ENCODE measurements at places on chromosomes 5 and 9.

GRCh38 chr9:99437145-99437544, 215.1 kb downstream of the SEC61B start:
- DNase-seq = no peak

- DNase-seq = no peak
These were observed 31.7 kb downstream of the PRRX2 start for GRCh38 chr9:129696944-129697655.

GRCh38 chr5:170792878-170793277, 9.4 kb downstream of the GABRP start:
- no peak for DNase-seq

GRCh38 chr5:170294057-170294456, 3.5 kb downstream of the LCP2 start:
- DNase-seq = no peak

DNA sequence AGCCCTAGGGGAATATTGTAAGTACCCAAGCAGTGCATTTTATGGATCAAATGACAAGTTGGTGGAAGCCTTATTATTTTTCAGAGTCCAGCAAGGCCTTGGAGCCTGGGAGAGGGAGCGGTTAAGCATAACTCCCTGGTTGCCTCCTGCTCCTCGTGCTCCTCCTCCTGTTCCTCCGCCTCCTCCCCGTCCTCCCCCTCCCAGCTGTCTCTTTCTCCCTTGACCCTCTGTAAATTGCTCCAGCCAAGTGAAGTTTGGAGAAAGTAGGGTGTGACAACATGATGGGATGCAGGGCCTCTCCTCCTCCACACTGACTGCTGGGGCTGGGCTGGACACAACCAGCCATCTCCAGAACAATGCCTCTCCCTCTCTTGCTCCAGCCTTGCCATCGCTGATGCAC, 586.9 kb downstream of the CCDC171 start:
- DNase-seq = no peak

DNA sequence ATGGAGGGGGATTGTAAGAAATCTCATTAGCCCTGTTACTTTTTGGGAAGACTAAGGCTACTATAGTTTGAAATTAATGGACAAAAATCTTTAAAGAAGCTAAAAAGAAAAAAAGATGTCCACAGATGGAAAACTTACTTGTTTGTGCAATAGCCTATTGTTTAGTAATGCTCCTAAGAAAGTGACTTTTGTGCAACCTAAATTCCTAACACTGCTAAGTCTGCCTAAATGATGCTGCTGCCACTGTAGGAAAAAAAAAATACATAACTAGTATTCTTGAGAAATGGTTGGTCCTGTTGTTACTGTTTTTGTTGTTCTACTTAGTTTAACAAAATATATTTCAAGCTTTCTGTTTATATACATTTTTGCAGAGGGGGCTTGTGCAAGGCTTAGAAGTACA, 108.2 kb upstream of the NR3C1 start:
- no peak for DNase-seq

DNA sequence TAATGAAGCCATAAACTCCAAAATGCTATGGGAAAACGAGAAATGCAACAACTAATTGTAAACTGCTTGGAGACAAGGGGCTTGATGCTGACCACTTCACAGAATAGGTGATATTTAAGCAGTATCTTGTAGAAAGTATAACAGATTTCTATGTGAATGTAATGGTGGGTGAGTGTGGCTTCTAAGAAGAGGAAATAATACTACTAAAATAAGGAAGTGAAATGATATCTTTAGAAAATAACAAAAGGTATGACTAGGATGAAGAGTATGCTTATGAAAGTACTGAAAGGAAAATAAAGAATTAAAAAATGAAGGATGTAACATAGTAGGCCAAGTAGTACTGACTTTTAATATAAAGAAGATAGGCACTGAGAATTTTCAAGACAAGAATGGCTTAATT, 94.2 kb downstream of the AGTPBP1 start:
- DNase-seq = no peak

DNA sequence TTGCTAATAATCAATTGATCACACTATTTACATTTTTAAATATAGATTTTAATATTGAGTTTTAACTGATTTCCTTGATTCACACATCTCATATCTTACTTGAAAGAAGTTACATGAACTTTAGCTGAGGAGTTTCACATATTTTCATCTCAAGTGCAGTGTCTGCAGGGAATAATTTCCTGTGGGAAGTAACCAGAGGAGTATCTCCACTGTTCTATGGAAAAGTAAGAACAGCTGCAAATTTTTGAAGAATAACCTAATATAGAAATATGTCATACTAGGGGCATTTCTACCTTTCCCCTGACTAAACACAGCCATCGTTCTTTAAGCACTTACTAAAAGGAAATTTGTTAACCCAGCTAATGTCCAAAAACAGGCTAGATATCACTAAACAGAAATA, 546.4 kb downstream of the EFNA5 start:
- no peak for DNase-seq

GRCh38 chr9:128454991-128455390, 815 bp upstream of the ODF2 start:
- no peak for DNase-seq

GRCh38 chr5:8908055-8908683, 637.7 kb downstream of the SEMA5A start:
- DNase-seq = peak; percentile 44

DNA sequence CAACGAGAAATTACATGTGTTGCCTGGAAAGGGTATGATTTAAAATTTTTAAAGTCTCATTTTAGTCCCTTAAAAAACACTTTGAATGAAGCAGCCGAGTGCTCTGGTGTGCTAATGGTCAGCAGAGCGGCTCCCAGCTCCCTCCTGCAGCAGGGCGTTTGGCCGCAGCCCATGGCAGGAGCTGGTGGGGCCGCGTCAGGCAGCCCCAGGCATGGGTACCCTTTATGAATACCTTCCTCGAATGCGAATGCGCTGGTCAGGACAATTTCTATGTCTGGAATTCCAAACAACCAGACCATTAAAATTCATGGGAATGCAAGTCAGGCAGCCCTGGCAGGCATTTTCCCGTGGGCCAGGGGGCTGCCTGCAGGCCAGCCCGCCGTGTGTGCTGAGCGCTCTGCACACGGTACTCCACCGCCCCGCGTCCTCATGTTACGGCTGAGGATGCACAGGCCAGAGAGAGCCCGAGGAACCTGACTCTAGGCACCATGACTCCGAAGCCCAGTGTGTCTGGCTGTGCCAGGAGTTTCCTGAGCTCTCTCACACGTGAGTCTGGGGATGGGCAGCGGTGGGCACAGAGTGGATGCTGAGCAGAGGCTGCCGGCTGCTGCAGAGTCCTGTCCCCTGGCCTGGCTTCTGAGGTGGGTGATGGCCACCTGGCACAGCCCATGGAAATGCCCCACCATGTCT, 123.7 kb downstream of the WNK2 start:
- no peak for DNase-seq

- DNase-seq = no peak
These were observed 12.2 kb upstream of the GPR151 start for GRCh38 chr5:146528236-146528635.

DNA sequence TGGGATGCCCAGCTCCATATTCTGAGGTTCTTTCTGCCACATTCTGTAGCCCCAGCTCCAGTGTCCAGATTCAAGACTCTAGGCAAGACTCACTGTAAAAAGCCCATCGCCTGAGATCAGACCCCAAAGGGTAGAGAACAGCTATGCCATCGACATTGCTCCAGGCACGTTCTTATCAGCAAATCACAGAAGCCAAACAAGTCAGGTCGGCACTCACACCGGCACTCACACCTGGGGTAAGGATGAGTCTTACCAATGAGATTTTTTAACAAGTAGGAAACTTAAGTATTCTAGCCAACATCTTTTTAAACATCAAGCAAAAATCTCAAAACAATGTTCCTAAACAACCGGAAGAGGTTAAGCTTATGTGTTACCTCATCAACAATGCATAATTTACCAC, 2.4 kb downstream of the CDKN2AIPNL start:
- no peak for DNase-seq

GRCh38 chr9:125427556-125427955, 165.9 kb downstream of the GAPVD1 start:
- no peak for DNase-seq

DNA sequence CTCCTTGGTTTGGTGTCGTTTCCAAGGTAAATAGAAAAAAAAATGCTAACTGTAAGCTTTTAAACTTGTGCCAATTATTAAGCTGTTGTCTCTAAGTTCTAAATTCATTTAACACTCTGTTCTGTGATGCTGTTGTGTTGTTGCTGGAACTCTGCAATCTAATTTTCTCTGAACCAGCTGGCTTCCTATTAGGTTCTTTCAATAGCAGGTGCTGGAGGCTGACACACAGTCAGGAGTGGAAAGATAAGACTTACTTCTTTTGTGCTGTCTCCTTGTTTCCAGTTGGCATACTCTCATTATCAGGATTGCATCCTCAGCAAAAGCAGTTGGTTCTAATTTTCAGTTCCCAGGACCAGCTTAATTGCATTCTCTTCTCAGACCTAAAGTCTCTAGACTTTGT, 1252.6 kb upstream of the NUDT12 start:
- DNase-seq = no peak

DNA sequence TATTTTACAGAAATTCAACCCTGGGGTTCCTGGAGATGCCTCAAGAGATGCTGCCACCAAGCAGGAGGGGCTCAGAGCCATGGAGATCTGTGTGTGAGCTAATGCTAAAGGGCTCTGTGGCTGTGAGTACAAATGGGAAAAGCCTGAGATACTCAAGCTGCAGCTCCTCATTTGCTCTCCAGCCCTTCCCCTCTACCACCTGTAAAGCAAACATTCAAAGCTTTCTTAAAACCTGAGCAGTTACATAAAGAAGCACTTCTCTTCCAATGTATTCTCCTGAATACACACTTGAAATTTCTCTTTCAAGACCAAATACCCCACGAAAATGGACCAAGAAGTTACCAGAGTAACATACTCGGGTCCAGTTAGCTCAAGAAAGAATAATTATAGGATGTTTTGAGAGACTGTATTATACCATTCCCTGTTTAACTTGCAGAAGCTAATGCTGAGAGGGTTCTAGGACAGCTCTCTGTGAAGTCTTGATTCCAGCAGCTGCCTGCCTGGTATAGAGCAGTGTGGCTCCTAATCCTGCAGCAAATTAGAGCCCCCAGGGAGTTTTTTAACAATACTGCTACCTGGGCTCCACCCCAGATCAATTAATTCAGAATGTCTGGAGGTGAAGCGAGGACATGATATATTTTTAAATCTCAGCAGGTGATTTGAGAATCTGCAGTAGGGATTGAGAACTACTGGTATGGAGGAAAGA, 21.1 kb downstream of the RGS7BP start:
- DNase-seq = no peak

DNA sequence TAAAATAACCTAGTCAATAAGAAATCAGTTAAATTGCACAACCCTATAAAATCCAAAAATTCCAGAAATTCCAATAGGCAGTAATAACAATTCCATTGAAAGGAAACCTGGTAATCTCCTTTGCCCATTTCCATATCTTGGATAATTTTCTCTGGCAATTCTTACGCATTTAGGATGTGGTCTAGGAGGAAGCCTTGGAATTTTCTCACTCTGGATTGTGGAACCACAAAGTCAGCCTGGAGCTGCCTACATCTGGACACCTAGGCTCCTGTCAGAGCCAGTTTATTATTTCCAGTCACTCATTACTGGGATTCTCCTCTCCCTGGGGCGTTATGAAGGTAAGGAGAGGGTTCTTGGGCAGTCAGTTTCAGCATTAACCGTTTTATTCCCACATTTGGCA, 40.3 kb upstream of the GNE start:
- DNase-seq = peak; percentile 52

GRCh38 chr9:5502553-5502952, 7.8 kb upstream of the PDCD1LG2 start:
- no peak for DNase-seq

GRCh38 chr5:142816531-142817430, 46.6 kb downstream of the ARHGAP26 start:
- no peak for DNase-seq

GRCh38 chr5:135535820-135536801, at the start of gene NEUROG1:
Gene NEUROG1, minus strand, starts transcription at chr5:135535964. Its CDS starts 274 bp downstream, at chr5:135535690.
- no peak for DNase-seq

DNA sequence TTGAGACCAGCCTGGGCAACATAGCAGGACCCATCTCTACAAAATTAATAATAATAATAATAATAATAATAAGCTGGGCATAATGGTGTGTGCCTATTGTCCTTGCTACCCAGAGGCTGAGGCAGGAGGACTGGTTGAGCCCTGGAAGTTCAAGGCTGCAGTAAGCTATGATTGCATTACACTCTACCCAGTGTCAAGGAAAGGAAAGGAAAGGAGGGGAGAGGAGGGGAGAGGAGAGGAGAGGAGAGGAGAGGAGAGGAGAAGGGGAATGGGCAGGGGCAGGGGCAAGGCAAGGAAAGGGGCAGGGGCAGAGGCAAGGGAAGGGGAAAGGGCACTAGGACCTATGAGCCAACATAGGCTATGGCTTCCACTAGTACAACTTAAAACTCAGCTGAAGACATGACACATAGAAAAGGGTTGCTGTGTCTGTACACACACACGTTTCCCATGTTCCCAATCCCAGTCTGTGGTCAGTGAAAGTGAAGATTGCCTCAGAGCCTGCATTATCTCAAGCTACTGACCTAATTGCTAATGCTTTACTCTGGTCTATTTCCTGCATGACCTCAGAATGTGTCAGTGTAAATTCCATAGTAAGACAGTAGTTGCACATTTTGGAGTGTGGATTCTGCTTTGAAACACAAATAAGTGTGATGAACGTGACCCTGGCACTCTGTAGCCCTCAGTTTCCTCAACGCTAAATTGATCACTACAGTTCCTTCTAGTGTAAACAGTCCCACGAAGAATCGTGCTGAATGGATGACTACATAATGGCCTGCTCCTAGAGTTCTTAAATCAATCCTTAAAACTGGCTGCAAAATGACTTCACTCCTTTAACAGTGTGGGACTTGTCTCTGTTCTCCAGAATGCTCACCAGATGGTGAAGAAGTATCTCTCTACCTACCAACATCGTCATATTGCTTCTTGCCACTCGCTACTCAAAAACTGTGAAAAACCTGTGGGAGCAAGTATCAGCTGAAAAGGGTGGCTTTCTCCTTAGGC, 497.0 kb downstream of the RAB3C start:
- DNase-seq = peak; percentile 71

GRCh38 chr5:69033690-69034089, 60.1 kb upstream of the SLC30A5 start:
- no peak for DNase-seq

DNA sequence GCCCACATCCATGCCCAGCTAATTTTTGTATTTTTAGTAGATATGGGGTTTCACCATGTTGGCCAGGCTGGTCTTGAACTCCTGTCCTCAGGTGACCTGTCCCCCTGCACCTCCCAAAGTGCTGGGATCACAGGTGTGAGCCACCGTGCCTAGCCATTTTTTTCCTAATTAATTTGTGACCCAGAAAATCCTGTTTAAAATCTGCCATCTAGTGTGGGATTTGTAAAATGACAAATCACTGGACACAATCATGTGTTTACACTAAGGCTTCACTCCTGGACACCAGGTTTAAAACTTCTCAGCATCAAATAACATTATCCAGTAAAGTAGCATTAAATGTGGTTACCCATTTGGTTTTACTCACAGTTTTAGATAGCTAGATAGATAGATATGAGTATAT, 18.6 kb upstream of the KDM4C start:
- DNase-seq = no peak

DNA sequence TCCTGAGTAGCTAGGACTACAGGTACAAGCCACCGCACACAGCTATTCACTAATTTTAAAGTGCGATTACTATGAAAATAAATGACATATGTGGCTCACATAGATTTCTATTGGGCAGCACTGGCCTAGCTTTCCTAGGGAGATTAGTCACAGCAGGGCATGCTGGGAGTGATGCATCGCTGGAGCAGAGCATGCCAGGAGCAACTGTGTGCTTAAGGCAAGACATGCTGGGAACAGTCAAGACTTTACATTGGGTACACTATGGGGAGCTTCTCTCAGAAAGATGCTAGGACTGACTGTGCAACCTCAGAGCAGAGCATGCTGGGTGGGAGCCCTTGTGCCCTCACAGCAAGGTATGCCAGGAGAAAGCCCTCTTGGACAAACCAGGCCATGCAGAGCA, 9.3 kb downstream of the ST6GALNAC6 start:
- no peak for DNase-seq

All from HFF-Myc (cell line).